CD4-positive, alpha-beta T cell treated with Interleukin-21 for 1 hour (primary cell): ENCODE measurements at places on chromosomes 13 and 19.
A peak's percentile ranks its signal among the peaks of the same experiment; 100 is the strongest.

DNA sequence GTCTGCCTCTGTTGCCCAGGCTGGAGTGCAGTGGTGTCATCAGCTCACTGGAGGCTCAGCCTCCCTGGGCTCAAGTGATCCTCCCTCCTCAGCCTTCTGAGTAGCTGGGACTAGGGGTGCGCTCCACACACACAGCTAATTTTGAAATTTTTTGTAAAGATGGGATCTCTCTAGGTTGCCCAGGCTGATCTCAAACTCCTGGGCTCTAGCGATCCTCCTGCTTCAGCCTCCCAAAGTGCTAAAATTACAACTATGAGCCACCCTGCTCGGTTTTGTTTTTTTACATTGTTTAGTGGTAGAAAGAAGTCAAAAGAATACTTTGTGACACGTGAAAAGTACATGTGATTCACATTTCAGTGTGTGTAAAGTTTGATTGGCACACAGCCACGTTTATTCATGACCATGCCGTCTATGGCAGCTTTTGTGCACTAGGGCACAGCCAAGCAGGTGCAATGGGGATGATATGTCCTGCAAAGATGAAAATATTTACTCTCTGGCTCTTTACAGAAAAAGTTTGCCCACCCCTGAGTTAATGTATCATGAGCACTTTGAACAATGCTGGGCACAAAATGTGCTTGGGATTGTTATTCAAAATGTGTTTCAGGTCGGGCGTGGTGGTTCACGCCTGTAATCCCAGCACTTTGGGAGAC, 16.2 kb upstream of the NFIC start:
- no peak for DNase-seq

- no peak for DNase-seq
Measured at GRCh38 chr13:67221630-67222226, 8.4 kb downstream of the PCDH9 start.

DNA sequence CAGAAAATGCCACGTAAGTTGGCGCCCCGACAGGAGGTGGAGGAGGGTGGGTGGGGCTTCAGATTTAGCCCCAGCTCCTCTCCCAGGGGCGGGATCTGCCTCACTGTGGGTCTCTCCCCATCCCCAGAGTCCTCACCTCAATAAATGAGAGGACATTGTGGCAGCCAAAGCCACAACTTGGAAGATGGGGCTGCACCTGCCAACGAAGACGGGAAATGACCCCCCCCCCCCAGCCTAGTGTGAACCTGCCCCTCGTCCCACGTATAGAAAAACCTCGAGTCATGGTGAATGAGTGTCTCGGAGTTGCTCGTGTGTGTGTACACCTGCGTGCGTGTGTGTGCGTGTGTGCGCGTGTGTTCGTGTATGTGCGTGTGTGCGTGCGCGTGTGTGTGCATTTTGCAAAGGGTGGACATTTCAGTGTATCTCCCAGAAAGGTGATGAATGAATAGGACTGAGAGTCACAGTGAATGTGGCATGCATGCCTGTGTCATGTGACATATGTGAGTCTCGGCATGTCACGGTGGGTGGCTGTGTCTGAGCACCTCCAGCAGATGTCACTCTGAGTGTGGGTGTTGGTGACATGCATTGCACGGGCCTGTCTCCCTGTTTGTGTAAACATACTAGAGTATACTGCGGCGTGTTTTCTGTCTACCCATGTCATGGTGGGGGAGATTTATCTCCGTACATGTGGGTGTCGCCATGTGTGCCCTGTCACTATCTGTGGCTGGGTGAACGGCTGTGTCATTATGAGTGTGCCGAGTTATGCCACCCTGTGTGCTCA, 1.5 kb upstream of the TRAPPC5 start:
- DNase-seq: peak; percentile 81

- DNase-seq: no peak
Measured at GRCh38 chr19:6091771-6092291, 18.5 kb downstream of the RFX2 start.

GRCh38 chr13:81275666-81276258, 934.8 kb upstream of the SPRY2 start:
- DNase-seq: no peak

DNA sequence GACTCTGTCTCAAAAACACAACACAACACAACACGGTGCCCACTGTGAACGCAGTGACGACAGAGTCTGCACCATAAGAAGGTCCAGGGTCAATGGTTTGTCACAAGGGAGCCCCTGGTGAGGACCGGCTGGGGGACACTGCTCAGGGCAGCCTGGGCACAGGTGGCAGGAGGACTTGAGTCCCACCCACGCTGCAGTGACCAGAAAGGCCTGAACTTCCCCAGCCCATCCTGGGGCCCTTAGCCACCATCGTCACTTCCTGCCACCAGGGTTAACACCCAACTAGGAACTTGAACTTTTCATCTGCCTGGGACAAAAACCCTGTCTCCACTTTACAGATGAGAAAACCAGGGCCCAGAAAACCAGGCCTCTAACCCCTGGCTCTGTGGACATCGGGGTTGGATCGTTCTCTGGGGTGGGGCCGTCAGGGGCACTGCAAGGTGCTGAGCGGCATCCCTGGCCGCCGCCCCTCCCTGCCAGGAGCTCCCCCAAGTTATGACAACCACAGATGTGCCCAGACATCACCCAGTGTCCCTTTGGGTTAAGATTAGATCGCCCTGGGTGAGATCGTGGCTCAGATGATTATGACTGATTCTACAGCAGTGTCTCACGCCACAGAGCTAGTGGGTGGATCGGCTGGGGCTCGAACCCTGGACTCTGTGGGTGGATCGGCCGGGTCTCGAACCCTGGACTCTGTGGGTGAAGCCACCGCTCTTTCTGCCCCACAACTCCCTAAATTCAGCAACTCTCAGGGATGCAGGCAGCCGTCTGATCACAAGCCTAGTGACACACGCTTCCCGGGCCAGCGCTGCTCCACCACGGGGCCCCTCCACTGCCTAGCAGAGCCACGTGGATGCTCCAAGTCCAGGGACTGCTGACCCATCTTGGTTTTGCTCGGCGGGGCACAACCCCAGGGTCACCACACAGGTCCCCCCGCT, 14.0 kb downstream of the MOB3A start:
- DNase-seq: peak; percentile 78

- no peak for DNase-seq
Measured at GRCh38 chr13:100619940-100620339, 31.4 kb upstream of the GGACT start.

DNA sequence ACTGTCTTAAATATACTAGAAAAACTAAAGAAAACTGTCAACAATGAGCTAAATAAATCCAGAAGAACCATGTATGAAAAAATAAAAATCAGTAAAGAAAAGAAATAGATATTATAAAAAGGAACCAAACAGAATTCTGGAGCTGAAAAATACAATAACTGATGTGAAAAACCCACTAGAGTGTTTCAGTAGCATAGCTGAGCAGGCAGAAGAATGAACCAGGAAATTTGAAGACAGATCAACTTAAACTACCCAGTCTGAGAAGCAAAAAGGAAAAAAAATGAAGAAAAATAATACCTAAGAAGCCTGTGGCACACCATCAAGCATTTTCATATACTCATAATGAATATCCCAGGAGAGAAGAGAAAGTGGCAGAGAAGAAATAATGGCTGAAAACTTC, 240.1 kb upstream of the RXFP2 start:
- DNase-seq: no peak

DNA sequence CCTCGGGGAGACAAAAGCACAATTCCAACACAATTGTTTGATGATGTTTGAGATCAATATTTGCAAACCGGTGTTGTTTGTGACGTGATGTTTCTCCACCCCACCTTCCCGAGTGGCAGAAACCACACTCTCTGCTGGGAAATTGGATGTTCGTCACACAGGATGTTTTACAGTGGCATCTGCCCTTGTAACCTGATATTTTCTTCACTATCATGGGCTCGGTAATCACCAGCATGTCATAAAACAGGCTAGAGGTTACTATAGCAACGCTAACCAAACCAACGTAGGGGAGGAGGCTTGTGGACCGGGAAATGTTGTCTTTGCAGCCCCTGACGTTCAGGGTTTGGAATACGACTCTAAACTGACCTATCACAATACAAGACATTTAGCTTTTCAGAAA, 454.5 kb downstream of the IRS2 start:
- no peak for DNase-seq

DNA sequence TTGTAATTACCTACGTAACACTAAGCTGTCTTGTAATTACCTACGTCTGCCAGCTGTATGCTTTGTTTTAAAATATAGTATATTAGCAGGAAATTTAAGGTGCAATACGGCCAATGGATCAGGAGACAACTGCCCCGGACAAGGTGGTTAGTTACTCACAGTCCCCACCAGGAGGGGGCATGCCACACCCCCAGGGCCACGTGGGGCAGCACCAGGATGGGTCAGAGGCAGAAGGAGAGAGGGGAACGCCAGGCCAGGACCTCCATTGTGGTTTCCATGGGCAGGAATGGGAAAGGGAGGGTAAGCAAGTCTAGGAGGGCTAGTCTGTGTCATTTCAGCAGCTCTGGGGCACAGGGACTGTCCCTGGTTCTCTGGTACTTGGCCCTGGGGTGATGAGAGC, 140.1 kb downstream of the URI1 start:
- DNase-seq: no peak

GRCh38 chr19:35100588-35101533, 14.8 kb upstream of the FXYD3 start:
- no peak for DNase-seq

DNA sequence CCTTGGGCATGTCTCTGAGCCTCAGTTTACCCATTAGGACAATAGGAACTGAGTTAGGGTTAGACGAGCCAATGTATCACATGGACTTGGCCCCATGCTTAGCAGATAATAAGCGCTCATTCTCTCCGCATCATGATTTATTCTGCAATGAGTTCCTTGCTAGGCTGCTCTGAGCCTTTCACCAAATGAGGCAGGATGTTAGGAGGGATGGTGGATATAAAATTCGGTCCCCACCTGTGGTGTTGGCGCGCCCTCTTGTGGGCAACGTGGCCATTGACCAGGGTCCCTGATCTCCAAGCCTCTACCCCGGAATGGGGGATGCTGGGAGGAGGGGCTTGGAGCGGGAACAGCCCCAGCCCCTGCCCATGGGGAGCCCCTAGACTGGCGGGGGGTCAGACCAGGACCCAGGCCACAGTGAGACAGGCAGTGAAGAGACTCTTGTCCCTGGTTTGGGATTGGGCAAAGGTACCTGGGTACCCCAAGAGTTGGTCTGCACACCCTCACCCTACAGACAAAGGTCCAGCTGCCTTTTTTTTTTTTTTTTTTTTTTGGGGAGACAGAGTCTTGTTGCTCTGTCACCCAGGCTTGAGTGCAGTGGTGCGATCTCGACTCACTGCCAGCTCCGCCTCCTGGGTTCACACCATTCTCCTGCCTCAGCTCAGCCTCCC, 43.9 kb downstream of the CERS4 start:
- DNase-seq: peak; percentile 83

DNA sequence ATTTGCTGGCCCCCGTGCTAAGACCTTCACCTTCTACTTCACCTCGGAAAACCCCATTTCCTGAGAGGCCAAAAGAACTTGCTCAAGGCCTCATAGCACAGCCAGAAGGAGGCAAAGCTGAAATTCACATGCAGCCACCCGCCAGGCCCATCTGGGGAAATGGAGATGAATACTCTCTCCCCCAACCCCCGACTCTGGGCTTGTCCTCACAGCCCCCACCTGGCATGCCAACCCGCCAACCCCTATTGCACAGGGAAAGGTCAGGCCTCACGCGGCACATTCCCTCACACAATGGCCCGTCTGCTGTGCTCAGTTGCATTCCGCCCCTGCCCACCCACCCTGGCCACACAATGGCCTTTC, 3.2 kb downstream of the PRX start:
- DNase-seq: no peak

- no peak for DNase-seq
Measured at GRCh38 chr19:30314056-30314804, 58.0 kb upstream of the ZNF536 start.

DNA sequence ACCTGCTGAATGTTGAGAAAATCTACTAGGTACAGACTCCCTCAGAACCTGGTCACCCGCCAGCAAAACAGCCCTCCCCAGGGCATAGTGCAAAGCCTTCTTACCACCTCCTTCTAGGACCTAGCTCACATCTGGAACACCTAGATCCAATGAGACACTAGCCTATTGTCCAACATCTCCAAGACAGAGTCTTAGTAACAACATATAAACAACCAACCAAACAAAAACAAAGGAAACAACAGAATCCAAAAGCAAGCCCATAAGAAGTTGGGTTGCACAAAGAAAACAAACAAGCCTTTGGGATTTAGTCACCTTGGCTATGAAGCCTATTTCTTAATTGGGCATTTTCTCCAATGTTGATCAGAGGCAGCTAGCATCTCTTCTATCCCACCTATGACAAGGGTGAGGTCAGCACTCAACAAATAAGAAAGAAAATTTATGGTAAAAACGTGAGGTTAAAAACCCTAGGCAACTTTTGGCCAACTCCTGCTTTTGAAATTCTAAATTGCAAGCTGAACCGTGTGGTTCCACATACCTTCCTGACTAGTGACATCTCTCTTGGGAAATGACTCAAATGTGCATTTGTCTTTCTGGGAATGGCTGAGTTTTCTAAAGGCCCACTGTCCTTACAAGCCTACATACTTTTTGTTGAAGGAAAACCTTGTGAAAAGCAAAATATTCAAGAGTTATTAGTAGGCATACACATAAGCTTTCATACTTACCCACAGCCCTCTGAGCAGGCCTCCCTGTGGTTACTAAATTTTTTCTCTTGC, 66.7 kb downstream of the FAM216B start:
- no peak for DNase-seq

DNA sequence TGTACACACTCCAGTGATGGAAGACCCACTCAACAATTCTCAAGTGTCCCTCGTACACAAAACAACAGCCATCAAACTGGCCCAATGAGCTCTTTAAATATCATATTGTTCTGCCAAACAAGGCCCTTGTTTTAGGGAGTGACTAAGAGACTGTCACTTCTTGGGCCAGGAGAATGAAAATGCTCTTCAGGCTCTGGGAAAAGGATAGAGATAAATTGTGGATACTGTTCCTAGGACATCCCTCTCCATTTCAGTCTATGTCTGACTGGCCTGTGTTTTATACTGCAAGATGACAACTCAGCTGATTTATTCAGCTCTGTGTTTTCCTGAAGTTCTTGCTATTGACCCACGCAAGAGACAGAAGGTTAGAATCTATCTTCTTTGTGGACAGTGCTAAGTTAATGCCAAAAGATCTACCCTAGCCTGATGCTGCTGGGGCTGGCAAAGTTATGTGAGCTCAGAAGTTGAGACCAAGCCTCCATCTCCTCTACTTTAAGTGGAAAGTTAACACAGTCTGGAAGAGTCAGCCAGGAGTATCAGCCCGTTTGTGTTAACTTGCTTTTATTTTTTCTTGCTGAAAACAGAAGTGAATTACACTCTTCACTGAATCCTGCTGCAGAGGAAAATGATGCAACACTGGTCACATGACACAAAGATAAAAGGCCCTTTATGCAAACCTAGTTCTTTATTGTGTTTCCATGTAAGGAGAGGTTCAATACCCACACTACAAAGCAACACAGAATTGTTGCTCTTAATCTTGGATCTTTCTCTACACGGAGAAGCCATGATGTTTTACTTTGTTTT, 14.6 kb downstream of the FRY start:
- peak; percentile 17 for DNase-seq
